Aorta (tissue), 5 donors: ENCODE measurements at places on chromosomes 1 and 21. TPM values are rescaled to one million over a fixed set of nuclear protein-coding genes. Genes with fewer than 3 reads are reported as not detected.
A peak's percentile ranks its signal among the peaks of the same experiment; 100 is the strongest.

GRCh38 chr1:17335821-17336710 lies 28.1 kb downstream of the PADI4 start:
- peak; percentile 65 for DNase-seq

DNA sequence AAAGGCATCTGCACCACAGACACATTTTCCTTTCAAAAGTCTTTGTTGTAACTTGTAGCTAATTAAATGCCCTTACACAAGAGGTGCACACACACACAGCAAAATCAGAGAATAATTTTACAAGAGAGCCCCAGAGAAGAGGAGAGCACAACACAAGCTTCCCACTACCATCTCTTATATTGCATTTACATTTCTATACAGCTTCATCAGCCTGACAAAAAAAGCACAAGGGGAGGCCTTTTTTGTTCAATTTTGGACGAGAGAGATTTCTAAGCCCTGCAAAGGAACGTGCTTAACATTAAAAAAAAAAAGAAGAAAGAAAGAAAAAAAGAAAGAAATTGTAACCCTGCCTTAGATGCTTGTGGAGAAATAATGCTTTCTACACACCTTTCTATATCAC lies 17.1 kb upstream of the ESRRG start:
- DNase-seq: no peak

DNA sequence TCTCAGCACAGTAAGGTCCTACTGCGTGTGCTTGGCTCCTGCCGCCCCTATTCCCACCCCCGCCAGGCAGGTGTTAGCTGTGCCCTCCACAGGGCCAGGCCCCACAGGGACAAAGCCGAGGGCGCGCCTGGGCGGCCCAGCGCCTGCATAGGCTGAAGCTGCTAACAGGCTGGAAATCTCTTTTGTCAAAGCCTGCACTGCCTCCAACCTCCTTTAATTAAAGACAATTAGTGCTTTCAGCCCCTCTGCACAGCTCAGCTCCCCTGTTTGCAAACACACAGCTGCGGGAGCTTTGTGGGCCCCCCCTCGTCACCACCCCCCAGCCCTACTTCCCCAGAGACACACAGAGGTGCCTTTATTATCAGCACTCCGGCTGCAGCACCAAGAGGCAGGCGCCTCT lies 95.9 kb downstream of the EPHB2 start:
- no peak for DNase-seq

GRCh38 chr1:5620997-5621396 lies 371.2 kb downstream of the NPHP4 start:
- DNase-seq: no peak

- DNase-seq: no peak
These were observed 199.3 kb upstream of the MAP1LC3C start for GRCh38 chr1:242197907-242198820.

DNA sequence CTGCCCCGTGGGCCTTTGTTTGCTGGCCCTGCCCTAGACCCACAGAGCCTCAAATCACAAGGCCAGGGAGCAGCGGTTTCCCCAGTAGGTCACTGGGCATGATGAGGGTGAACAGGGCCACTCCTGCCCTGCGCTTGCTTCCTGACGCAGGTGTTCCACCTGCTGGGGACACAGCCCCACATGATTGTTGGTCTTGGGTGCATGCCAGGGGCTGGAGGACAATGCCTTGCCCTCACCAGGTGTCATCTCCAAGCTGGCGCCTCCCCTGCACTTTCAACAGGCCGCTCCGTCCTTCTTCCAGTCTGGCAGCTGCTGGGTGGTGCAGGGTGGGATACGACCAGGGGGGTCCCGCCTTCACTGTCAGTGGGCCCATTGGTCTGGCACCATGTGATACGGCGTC lies 24.3 kb downstream of the IL10RB start:
- no peak for DNase-seq

- DNase-seq: no peak
These were observed 31.4 kb upstream of the DEPDC1 start for GRCh38 chr1:68528243-68528642.

- DNase-seq: no peak
These were observed 8.2 kb upstream of the TGFBR3 start for GRCh38 chr1:91894036-91894761.

GRCh38 chr1:178565586-178565985 lies 52.7 kb downstream of the TEX35 start:
- no peak for DNase-seq

DNA sequence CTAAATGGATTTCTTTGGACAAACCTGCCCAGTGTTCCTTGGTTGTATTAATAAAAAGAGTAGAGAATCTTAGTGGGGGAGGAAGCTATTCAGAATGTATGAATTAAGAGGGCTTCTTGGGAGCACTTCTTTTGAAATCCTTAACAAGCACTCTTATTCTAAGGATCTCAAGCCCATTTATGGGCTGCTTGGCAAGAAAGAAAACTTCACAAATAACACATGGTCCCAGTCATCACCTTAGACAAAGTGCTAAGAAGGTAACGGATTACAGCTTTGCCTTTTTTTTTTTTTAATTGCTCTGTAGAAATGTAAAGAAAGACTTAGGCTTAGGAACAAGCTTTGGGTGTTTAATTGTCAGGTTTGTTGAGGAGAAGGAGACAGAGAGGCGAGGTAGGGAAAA lies 76.6 kb upstream of the IPO9 start:
- no peak for DNase-seq

- DNase-seq: peak; percentile 40
These were observed 17.8 kb downstream of the GBP6 start for GRCh38 chr1:89381618-89382017.

GRCh38 chr21:20187028-20187427 lies 811.2 kb upstream of the NCAM2 start:
- no peak for DNase-seq

GRCh38 chr21:21714426-21714825 lies 716.2 kb downstream of the NCAM2 start:
- no peak for DNase-seq

GRCh38 chr1:56056438-56057287 lies 522.7 kb downstream of the PLPP3 start:
- DNase-seq: no peak

DNA sequence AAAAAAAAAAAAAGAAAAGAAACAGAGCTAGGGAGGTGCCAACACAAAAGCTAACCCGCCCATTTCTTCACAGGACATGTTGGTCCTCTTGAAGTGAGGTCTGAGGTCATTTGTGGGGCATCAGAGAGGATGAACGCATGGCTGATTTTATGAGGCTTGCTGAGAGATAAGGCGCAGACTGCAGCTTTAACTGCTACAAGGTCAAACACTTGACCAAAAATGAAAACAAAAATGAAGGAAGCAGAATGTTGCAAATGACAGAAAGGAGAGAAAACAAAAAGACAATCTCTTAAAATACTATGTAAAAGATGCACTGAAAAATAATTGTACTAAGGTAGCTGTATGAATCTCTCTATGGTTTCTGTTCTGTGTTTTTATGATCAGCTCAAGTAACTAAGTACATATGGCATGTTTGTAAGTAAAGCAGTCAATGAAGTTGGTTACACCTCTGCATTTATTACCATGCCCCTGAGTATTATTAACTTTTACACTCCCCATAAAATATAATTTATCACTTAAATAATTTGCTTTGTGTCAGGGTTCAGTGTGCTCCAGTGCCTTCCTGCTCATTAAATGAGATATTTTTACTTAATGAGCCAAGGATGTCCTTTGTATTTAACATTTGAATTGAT lies 249.1 kb upstream of the NR5A2 start:
- DNase-seq: no peak

DNA sequence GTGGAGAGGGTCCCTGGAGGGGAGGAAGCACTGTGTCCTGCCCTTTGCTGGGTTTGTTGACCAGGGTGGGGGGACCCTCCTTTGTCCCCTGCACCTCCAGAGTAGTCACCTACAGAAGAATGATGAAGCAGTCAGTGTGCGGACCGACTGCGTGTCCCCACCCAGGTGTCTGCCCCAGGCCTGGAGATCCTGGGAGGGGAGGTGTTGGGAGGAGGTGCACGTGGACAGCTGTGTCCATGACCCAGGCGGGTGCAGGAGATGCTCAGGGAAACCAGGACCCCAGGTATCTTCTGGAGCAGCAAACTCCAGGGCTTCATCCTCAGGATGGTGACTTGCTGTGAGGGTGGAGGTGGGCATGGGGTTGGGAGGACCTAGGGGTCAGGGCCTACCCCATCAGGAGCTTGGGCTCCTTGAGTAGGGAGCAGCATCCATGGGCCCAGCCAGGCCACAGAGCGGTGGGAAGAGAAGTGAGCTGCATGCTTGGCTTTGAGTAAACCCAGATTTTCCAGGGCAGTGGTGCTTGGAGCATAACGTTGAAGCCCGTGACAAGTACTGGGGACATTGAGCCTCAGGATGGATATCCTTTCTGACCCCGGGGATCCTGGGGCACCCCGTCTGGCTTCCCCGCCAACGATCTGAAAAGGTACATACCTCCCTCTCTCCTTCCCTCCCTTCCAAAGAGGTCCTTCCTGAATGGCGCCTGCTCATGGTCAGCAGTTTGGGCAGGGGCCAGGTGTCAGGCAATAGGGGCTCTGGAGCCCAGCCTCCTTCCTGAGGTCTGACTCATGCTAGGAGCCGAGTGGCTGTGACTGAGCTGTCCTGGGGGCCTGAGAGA lies 13.7 kb downstream of the ACTRT2 start:
- peak; percentile 78 for DNase-seq

DNA sequence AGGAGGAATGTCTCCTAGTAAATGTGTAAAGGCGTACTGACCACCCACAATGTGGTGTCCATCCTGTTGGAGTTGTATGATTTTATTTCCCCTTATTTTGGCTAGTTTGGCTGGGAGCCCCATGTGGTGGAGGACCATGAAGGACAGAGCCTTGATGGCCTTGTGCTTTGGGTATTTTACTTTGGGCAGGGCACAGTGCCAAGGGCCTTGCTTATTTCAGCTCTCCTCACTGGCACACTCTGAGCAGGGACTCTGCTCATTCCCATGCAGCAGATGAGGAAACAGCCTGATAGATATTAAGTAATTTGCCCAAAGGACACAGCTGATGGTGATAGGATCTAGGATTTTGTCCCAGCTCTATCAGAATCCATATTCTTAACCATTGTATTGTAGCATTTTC lies 50.2 kb downstream of the SMYD2 start:
- no peak for DNase-seq

GRCh38 chr1:25053576-25054250 lies 123.6 kb upstream of the RUNX3 start:
- no peak for DNase-seq

DNA sequence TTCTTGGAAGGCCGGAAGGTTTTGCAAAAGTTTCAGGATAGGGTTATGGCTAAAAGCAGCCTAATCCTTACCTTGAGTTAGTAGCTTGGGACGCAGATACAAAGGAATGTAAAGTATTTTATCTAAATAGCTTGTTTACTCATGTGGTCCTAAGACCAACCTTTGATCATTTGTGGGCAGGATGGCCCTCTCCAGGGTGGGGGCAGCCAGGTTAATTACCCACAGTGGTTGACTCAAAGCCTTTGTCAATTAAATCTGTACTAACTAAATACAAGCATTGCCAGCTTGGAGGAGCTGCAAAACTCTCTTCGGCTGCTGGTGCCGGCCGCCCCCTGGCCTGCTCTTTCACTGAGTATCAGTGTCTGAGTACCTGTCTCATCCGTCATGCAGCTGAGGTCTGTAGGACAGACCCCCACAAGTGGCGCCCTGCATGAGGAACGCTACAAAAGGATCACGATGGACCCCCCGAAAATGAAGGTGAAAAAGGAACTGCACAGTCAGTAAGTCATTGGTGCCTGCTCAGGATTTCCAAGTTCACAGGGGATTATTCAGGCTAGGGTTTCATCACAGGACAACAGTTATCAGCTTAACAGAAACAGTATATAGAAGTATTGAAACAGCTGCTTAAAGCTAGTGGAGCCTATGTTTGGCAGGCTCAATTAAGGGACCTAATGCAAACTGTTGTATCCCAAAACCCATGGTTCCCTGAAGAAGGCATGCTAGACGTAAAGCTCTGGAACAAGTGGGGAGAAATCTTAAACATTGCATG lies 212.5 kb upstream of the MAP1LC3C start:
- no peak for DNase-seq

DNA sequence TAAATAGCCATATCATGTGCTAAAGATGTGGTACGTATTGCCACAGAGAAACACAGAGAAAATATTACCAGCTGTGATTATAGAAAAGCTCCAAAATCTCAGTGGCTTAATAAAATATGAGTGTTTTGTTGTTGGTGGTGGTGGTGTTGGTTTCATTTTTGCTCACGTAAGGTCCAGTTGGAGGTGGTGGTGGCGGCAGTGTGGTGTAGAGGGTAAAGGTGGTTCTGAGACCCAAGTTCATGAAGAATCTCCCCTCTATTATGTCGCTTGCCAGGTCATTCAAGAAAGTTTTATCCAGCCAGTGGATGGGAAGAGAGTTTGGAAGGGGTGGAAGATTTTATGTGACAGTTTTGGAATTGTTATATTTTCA lies 217.6 kb upstream of the SAMSN1 start:
- DNase-seq: no peak

DNA sequence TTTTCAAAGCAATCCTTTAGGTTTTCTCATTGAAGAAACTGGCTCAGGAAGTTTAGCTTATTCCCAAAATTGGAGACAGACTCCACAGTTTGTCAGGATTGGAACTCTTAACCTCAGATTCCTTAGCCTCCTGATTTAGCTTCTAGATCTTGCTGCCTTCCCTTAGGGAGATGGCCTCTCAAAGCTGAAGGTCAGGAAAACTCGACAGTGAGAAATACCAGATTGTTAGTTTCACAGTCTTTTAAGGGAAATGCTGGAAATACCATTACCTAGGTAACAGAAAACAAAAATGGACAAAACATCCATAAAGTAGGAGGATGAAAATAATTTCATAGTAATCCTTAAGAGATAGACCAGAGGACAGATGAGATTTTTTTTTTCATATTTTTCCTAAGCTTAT lies 7.8 kb downstream of the RASAL2 start:
- no peak for DNase-seq

- DNase-seq: no peak
These were observed 26.3 kb downstream of the RGS8 start for GRCh38 chr1:182658055-182658454.

GRCh38 chr1:4599951-4600481 lies 54.4 kb upstream of the AJAP1 start:
- DNase-seq: no peak

- DNase-seq: no peak
These were observed 58.8 kb upstream of the TBX15 start for GRCh38 chr1:119046785-119047438.

Gene PRRX1
- 272 TPM for total RNA-seq

Gene ARMH1
- total RNA-seq: 1.5 TPM

Gene TMPRSS2
- not detected for total RNA-seq

Gene UBXN10
- total RNA-seq: 0.33 TPM

Gene PLA2G2F
- not detected for total RNA-seq

Gene HCRTR1
- 0.42 TPM for total RNA-seq

Gene ADORA1
- 2.5 TPM for total RNA-seq

Gene PRKAA2
- 8.6 TPM for total RNA-seq

Gene CLEC20A
- not detected for total RNA-seq

Gene KDM1A
- total RNA-seq: 34.6 TPM
